ENCODE measurements at places on chromosomes 1 and 21.
A peak's percentile ranks its signal among the peaks of the same experiment; 100 is the strongest.

DNA sequence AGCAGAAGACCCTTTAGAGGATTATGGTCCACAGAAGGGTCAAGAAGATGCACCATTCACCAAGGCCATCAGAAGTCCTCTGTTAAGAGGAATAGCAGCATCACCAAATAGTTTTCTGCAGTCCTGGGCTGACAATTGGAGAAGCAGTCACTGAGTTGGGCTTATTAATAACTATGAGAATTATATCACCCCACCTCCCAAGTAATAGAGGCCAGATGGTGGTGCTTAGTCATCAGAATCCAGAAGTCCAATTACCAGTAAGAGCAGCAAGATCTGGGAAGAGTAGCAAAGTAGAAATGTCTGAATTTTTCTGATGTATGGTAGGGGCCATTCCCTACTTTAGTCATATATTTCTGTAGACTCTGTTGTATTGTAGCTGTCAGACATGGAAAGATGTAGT, 6.1 kb upstream of the PSMA5 start:
- no peak for DNase-seq

DNA sequence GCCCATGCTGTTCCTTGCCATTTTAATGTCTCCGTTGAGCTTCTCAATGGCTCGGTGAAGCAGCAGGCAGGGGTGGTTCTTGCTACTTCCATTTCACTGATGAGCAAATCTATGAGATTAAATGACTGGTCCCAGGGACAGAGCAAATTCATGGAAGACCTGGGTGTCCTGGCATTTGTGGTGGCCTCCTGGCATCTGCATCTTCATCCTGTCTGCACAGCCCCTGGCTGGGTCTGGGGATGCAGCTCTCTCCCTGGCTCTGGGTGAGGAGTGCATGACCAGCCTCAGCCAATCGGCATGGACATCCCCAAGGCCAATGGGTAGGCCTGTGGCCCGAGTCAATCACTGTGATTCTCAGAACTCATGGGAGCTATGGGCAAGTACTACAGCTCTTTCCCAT, 261.7 kb downstream of the KCNJ6 start:
- DNase-seq, result no peak

DNA sequence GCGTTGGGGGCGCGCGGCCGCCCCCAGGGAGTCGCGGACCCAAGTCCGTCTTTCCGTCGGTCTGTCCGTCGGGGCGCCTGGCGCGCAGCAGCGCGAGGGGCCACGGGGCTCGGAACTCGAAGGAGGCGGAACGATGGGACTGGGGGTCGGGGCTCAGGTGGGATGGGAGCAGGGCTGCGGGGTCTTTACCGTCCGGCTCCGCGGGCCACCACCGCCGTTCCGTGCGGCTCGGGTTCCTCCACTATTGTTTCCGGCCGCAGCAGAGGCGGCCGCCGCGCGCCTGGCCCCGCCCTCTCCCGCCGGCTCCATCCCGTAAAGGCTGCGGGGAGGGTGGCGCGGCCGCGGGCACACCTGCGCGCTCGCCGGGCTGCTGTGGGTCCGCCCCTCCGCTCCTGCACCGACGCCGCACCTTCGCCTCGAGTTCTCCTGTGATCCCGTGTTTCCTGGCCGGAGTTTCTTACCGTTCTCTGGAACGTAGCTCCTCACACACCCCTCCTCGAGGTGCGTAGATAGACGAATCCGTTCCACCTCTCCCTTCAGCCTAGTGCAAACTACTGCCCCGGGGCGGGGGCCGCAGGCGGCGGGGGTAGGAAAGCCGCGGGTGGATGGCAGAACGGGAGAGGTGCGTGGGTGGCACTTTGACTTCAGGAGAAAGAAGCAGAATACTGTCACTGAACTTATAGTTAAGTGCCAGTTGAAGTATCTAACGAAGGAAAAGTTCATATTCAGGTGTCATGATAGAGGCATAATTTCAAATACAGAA, at the start of gene C21orf91:
Gene C21orf91 (minus strand): TSS at position 243 of the 763 bp plus-strand sequence. CDS start 1,038 bp downstream, outside the sequence.
- DNase-seq, result peak; percentile 79

DNA sequence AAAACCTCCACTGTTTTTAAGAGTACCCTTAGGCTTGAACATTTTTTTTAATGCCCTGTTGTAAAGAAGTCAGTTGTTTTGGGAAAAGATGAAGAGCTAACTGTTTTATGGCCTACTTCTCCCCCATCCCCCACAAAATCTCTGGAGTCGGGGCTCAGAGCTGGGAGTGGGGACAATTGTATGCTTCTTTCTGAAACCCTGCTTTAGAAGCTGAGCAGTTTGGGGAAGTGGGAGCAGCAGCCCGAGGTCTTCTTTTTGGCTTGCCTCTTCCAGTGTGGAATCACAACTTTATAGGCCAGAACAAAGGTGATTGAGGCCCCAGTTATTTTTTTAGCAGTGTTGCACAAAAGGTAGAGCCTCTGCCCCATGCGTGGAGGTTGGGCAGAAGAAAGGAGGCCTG, 25.2 kb downstream of the PPP2R5A start:
- no peak for DNase-seq

GRCh38 chr1:76418531-76418930, 344.0 kb downstream of the ST6GALNAC3 start:
- no peak for DNase-seq

DNA sequence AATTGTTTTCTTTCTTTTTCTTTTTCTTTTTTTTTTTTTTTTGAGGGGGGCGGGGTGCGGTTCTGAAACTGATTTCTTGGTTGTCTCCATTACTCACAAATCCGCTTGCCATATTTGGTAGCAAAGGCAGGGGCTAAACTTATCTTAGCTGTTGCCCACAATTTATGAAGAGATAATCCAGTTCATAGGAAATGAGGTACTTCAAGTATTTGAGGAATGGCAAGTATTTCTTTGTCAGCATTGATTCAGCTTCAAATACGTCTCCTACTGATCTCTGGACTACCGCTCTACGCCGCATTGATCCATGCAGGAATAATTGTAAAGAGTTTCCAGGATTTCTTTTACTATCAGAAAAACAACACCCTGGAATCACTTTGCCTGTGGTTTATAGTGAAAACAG, 289.2 kb upstream of the DPYD start:
- DNase-seq, result no peak

DNA sequence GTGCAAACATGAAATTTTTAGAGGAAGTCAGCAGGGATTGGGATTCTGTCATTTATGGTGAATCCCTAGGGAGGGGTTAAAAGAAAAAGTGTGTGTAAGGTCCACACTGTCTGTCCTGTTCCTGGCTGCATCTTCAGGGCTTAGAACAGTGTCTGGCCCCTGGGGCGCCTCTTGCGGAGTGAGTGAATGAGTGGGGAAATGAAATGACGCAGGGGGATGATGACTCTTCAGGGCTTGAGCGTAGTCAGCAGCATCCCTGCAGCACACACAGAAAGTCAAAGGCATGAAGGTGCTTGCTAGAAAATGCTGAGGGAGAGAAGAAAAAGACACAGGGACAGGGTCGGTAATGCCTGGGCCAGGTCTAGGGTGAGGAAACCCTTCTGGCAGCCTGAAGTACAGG, 57.8 kb downstream of the PGBD5 start:
- no peak for DNase-seq

- DNase-seq, result no peak
Observed at GRCh38 chr1:92877081-92877711, 45.4 kb downstream of the RPL5 start.

- no peak for DNase-seq
Observed at GRCh38 chr1:200899451-200899915, 4.8 kb downstream of the INAVA start.

- DNase-seq, result no peak
Observed at GRCh38 chr1:189899686-189900425, 577.8 kb downstream of the BRINP3 start.

DNA sequence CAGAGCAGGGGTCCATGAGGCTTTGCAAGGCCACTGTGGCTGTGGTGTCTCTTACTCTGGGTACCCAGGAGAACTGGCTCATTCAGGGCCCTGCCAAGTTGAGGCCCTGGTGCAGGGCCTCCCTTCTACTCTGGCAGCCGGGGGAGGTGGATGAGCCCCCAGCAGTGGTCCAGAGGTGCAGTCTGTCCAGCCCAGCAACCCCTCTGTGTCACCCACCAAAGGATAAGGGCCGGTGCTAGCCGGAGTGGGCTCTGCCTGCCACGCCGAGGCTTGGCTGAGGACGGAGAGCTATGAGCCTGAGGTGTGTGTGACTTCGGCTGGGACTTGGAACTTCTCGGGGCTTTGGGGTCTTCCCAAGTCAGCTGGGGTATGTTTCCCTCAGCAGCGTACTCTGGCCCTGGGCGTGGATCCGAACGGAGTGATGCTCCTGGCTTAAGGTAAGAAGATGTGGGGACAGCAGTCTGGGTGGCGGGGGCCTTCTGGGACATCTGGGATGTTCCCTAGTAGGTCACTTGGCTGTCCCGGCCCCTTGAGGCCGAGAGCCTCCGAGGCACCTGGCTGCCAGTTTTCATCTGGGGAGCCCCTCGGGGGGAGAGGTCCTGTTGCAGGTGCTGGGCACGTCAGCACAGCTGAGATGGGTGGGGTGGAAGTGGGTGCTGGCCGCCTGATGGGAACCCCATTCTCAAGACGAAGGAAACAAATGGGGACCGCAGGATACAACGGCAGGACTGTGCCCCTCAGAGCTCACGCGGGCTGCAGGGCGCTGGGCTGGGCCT, 25.9 kb downstream of the RUNX3 start:
- DNase-seq, result peak; percentile 1

DNA sequence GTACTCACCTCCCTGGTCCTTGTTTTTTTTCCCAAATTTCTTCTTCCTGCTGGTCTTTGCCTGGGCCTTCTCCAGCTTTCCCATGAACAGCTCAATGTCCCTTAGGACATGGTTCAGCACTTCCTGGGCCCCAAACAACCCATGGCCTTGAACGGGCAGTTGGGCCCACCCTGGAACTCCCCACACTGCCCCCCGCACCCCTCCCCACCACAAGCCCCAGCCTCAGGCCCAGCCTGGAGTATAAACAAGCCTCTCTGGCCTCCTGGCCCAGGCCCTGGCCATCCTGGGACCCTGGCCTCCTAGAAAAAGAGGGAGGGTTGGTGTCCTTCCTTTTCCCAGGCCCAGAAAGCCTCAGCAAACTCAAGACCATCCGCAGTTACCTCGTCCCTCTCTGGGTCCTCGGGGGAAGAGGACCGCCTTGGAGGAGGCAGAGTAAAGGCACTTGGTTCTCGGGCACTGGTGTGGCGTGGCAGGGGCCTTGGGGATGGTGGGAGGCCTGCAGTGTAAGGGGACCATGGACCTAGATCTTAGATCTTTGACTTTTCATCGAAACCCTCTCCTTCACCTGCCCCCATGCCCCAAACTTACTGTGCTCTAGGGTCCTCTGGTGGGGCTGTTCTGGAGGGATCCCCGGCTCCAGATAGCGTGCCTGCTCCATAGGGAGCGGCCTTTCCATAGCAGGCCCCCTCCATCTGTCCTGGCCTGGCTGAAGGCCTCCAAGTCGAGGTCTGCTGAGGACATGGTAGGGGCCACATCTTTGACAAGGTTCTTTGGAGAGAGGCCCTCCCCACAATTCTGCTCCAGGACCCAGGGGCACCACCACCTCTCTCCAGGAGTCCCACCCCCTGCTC, 5.6 kb downstream of the EPS8L3 start:
- no peak for DNase-seq

DNA sequence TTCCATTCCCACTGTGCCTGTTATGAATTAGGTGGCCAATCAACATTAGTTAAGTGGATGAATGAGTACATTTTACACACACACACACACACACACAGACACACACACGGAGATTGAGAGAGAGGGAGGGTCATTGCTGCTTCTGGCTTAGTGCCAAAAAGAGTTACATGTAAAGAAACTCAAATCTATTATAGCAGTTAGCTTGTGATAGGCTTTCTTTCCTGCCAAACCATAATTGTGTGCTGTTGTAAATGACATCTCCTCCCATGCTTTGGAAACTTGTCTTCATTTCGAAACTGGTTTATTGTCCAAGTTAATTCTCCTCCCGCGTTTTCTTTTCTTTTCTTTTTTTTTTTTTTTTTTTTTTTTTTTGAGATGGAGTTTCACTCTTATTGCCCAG, 1.4 kb upstream of the MT1HL1 start:
- no peak for DNase-seq

- DNase-seq, result no peak
Observed at GRCh38 chr1:4161366-4162006, 261.4 kb upstream of the C1orf174 start.

GRCh38 chr1:108000620-108001111, 35.7 kb upstream of the VAV3 start:
- no peak for DNase-seq

DNA sequence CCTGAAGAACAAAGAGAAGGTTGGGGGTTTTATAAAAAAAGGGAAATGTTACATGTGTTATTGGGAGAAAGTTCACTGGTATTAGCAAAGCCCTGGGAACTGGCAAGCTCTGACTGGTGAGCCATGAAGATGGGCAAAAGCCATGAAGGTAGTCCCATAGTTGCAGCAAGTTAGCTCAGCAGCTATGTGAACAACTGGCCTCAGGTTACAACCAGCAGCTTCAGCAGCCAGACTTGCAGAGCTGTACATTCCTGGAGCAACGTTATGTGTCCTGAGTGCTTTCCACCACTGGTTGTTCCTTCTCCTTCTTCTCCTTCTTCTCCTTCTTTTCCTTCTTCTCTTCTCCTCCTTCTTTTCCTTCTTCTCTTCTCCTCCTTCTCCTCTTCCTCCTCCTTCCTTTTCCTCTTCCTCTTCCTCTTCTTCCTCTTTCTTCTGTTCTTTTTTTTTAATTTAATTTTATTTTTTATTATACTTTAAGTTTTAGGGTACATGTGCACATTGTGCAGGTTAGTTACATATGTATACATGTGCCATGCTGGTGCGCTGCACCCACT, 56.1 kb upstream of the TLR5 start:
- no peak for DNase-seq

GRCh38 chr1:27668808-27669723, 2.9 kb downstream of the IFI6 start:
- DNase-seq, result peak; percentile 74

DNA sequence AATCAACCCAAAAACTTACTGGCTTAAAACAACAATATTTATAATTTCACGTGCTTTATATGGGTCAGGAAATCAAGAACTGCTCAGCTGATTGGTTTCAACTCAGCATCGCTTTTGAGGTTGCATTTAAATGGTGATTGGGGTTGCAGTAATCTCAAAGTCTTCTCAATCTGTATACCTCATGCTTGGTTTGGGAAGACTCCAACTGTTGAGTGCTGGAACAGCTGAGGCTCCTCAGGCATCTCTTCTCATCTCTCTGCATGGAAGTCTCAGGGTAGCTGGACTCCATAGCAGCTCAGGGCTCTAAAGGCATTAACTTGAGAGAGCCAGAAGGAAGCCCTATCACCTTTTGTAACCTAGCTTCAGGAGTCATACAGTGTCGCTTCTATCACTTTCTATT, 35.1 kb downstream of the AK5 start:
- no peak for DNase-seq

DNA sequence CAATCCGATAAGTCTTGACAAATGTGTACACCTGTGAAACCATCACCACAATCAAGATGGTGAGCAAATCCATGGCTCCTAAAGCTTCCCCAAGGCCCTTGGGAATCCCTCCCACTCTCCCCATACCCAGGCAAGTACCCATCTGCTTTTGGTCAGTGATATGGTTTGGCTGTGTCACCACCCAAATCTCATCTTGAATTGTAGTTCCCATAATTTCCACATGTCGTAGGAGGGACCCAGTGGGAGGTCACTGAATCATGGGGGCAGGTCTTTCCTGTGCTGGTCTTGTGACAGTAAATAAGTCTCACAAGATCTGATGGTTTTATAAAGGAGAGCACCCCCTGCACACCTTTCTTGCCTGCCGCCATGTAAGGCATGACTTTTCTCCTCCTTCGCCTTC, 14.6 kb upstream of the GUCA2B start:
- no peak for DNase-seq
